ENCODE measurements at places on chromosomes 7 and 10.

- DNase-seq = no peak
Observed at GRCh38 chr10:23829556-23829955, 379.4 kb upstream of the KIAA1217 start.

DNA sequence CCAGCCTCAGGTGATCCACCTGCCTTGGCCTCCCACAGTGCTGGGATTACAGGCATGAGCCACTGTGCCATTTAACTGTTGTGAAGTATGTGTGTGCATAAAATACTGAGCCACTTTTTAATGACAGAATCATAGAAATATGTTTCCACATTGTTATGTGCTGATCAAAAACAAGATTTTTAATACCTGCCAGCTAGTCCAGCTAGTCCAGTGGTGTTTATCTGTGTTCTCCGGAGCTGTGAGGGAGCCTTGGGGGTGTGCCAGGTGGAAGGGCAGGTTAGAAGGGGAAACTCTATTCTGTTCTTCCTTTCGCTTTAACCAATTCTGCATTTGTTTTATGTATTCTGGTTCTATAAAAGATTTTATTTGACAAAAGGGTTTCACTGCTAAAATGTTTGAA is 7.0 kb downstream of the FAM221A start:
- DNase-seq = no peak

- no peak for DNase-seq
Observed at GRCh38 chr10:32166365-32166764, 110.1 kb upstream of the KIF5B start.

- DNase-seq = no peak
Observed at GRCh38 chr10:72953687-72954086, 919 bp downstream of the PLA2G12B start.

DNA sequence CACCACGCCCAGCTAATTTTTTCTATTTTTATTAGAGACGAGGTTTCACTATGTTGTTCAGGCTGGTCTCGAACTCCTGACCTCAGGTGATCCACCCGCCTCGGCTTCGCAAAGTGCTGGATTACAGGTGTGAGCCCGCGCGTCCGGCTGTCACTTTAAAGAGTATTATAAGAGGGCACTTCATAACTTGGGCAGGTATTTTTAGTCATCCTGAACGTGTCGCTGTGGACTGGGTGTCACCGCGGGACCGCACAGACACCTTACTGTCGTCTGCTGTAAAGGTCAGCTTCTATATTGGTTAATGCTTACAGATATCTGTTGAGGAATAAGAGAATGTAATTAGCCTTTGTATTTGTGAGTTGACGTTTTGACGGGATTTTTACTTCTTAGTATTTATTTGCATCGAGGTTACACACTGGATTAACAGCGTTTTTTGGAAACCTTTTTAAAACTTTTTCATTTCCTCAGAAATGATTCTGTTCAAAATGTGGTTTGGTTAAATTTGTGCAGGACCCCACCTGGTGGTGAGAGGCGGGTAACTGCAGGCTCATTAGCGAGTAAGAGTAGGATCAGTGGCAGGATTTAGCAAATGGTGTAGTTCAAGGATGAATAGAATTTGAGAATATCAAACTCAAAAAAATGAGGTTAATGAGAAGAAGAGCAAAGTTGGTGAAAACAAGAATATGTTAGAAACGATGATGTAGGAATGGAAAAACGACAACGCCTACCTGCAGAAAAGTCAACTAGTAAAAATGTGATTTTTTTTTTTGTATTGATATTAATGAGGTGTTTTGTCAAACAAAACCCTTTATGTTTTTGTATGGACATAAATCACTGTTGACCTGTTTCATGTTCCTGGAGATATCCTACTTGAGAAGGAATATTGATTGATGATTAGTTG is 3.2 kb downstream of the DNAJB6 start:
- peak; percentile 51 for DNase-seq

DNA sequence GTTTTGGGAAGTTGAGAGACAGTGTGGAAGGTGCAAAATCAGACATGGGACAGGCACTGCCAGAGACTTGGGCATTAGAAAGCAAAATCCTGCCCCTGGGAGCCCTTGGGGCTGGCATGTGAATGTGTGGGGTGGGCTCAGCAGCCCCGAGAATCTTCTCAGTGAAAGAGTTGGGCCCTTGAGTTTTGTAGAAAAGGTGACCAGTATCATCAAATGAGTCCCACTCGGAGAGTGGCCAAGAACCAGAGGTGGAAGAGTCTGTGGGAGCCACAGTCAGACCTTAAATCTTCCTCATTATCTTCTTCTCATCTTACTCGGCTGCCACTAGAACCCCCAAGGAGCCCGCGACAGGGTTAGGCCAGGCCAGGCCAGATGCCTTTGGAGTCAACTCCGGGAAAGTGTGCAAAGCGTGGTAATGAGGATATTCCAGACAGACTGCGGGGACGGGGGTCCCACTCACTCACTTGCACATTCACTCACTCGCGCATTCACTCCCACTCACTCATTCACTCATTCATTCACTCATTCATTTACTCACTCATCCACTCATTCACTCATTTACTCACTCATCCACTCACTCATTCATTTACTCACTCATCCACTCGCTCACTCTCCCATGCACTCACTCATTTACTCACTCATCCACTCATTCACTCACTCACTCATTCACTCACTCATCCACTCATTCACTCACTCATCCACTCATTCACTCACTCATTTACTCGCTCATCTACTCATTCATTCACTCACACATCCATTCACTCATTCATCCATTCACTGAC is 74.9 kb downstream of the CARD11 start:
- DNase-seq = no peak

DNA sequence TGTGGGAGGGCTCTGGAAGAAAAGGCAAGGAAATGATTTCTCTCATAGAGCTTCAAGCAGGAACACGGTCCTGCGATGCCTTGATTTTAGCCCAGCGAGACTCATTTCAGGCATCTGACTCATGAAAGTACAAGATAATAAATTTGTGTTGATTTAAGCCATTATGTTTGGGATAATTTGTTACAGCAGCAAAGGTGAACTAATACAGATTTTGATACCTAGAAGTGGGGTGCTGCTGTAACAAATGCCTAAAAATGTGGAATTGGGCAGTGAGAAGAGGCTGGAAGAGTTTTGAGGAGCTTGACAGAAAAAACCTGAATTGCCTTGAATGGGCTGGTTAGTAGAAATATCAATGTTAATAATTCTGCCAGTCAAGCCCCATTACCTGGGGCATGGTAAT is 44.1 kb upstream of the NRF1 start:
- no peak for DNase-seq

DNA sequence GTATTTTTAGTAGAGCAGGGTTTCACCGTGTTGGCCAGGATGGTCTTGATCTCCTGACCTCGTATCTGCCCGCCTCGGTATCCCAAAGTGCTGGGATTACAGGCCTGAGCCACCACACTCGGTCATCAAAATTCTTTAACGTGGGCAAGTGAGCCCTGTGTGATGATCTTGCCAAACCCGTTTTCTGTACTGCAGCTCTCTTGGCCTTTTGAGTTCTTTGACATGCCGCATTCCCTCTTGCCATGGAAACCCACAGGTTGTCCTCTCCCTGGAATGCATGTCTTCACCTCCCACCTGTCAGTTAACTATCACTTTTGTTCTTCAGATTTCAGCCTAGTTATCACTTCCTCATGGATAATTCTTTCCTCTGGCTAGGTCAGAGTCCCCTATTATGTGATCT is 5.0 kb downstream of the NUP205 start:
- DNase-seq = no peak
